ENCODE measurements at places on chromosomes 12 and 14.

GRCh38 chr14:72740504-72740961 is 153.4 kb downstream of the DPF3 start:
- DNase-seq, result no peak

DNA sequence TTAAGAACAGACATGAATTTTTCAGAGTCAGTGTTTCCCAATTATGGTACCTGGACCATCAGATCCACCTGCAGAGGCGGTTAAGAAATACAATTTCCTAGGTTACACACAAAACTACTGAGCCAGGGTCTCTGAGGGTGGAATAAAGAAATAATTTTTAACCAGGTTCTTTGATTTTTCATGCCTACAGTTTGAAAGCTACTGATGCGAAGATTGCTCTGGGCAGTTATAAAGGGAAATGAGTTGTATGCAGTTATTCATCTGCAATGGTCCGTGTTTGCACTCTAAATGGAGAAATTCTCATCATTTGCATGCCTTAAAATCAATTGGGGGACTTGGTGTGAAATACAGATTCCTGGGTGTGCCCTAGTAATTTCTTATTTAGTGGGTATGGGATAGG is 89.7 kb downstream of the ERGIC2 start:
- DNase-seq, result no peak

GRCh38 chr12:18468246-18469075 is 207.1 kb downstream of the PIK3C2G start:
- DNase-seq, result no peak

DNA sequence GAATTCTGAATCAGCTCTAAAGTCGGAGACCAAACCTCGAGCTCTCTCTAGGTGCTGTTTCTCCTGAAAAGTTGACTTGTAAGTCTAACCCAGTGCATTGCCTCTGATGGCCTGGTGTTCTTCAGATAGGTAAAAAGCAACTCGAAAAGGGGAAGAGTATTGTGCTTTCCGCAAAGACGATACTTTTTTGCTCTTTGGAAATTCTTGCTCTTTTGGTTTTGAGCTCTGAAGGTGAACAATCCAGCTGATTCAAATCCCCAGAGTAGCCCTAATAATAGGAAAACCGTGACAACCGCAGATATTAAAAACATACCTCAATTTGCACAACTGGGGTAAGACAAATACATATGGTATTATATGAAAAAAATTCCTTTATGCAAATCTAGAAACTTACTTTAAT is 447.4 kb downstream of the RAD51B start:
- DNase-seq, result no peak

GRCh38 chr12:3964439-3964838 is 91.2 kb upstream of the PARP11 start:
- DNase-seq, result no peak

GRCh38 chr12:90854136-90854689 is 100.8 kb downstream of the CCER1 start:
- no peak for DNase-seq

DNA sequence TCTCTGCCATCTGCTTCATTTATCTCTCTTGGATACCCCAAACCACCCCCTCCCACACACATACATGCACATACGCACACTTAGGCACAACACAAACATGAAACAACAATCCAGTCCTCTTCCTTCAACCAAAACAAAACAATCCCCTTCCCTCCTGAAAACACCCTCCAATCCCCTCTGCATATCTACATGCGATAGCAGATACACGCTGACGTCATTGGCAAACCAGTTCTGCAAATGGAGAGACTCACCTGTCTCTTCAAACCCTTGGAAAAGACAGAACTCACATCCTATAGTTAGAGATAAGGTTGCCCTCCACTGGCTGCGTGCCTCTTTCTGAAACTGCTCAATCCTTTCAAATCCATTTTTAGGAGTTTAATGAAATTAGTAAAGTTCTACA is 37.2 kb upstream of the RMST start:
- DNase-seq, result no peak

- no peak for DNase-seq
Measured at GRCh38 chr12:116048879-116049278, 228.6 kb downstream of the MED13L start.

GRCh38 chr12:92466391-92467305 is 236.1 kb upstream of the PLEKHG7 start:
- DNase-seq, result no peak

DNA sequence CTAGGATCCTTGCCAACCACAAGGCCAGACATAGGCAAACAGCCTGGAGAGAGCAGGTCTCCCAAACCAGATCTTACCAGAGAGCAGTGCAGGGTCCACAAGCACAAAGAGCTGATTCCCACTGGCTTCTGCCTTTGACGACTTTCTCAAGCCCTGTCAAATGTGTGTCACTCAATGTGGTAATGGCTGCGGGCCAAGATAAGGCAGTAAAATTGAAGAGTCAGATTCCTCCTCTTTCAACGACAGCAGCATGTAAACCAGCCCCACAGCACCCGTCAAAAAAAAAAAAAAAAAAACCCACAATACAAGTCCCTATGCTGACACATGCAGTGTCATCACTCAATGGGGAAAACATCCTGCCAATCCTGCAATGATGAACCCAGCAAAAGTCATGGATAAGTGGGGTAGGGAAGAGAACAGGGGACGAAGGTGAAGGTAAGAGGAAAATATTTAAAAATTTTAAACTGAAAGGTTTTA is at the start of gene STON2:
STON2 (minus strand) TSS at position 123 of the 477 bp plus-strand sequence. CDS start 1,942 bp downstream, outside the sequence.
- DNase-seq, result no peak

DNA sequence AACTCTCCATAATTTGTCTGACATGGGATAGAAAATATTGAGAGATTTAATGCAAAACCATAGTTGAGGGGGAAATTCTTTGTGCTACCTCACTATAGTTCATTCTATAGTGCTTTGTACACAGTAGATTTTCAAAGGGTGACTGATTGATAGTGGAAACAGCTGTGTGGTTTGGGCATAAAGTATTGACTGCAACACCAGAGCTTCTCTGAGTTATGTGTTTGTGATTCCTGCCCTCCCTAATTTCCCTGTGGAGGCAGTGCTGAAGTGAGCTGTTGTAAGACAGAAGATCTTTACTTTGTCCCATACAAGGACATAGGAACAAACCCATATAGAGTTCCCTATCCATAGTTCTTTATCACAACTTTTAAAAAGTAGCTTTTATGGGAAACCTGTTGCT is 47.1 kb downstream of the PTPRQ start:
- DNase-seq, result no peak

DNA sequence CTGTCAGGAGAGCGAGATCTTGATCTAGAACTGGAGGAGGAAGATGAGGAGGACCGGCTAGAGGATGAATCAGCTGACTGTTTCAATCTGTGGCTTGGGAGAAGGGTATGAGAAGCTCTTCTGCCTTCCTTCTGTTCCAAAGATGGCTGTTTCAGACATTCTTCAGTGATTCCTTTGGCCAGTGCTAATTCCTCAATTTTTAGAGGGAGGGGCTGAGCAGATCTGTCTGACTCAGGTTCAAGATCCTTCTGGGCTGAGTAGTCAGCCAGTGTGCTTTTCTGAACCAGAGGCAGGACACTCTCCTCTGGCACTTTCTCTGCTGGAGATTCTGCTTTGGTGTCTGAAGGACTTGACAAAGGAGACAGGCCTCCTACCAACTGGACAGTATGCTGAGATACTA is 15.2 kb downstream of the ACIN1 start:
- no peak for DNase-seq

- peak; percentile 26 for DNase-seq
Measured at GRCh38 chr14:98444077-98444476, 827.9 kb downstream of the BCL11B start.

DNA sequence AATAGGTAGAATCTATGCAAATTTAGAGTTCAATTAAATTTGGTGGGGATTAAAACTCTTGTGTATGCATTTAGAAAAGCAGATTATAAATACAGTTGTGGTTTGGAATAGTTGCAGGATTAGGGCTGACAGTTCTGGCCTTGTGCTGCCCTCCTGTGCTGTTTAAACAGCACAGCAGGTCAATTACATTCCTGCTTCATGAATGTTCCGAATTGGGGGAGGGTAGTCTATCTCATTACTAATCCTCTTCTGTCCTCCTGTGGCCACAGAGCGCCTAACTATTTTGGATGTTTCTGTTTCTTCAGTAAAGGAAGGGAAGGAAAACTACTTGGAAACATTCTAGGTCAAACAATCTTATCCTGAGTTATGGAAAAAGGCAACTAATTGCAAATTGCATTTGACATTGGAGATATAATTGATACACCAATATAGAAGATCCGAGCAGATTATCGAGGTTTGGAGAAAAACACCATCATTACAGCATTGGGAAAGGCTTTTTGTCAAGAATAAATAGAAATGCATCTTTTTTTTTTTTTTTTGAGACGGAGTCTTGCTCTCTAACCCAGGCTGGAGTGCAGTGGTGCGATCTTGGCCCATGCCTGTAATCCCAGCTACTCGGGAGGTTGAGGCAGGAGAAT is 8.7 kb upstream of the GPR19 start:
- no peak for DNase-seq

GRCh38 chr12:12008931-12009611 is 61.7 kb upstream of the BCL2L14 start:
- no peak for DNase-seq

GRCh38 chr12:12872139-12872933 is 19.0 kb upstream of the GPRC5A start:
- DNase-seq, result no peak

Data from stimulated activated CD4-positive, alpha-beta T cell treated with anti-CD3 and anti-CD28 coated beads, Interleukin-4, amount 100 ng/mL, for 4 hours (primary cell).